ENCODE measurements at places on chromosomes 7 and 10. TPM values are rescaled to one million over a fixed set of nuclear protein-coding genes. Genes with fewer than 3 reads are reported as not detected.

GRCh38 chr7:16299853-16300252, 121.5 kb downstream of the CRPPA start:
- no peak for DNase-seq

- DNase-seq, result no peak
These were observed 59.9 kb upstream of the AQP1 start for GRCh38 chr7:30851651-30852307.

GRCh38 chr7:114922026-114922651, at the start of gene MDFIC:
TSS of gene MDFIC (plus strand) at chr7:114922094. CDS start at chr7:114923034, 940 bp downstream.
- DNase-seq, result peak; percentile 32

DNA sequence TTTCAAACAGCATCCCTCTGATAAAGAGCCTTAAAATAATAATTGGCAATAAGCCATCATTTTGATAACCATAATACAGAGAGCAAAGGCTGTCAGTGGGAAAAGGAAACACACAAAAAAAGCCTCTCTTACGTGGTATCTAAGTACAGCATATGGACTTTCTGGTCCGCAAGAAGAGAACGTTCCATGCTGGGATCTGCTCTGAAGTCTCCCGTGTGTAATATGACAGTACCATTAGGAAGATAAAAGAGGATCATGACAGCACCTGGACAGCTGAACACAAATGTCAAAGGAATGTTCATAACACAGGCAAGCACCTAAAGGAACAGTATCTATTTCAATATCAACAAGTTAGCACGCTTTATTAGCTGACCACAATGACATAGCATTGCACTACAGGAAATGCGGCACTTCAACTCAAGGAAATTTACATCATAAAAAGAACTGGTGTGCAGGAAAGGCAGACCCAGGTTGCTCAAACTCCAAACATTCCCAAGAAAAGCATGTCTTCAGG, 9.9 kb downstream of the DCLRE1A start:
- DNase-seq, result no peak

FAM13C gene
- 9.3 TPM for polyA plus RNA-seq

Measured in right renal cortex interstitium (tissue), 3 donors.